ENCODE measurements at places on chromosomes 7 and 10. TPM values are rescaled to one million over a fixed set of nuclear protein-coding genes. Genes with fewer than 3 reads are reported as not detected.

The RAB19 gene
- 11.3 TPM for total RNA-seq

The GIGYF1 gene
- 40.9 TPM for total RNA-seq

GRCh38 chr10:47286116-47286505 is 13.9 kb upstream of the GDF10 start:
- no peaks in the 10 kb centered on the region for H3K36me3 ChIP-seq
- no peak overlapping the region for H3K4me3 ChIP-seq
- H3K27me3 ChIP-seq, result no peaks in the 10 kb centered on the region
- DNase-seq, result no peak
- no peak overlapping the region for H3K27ac ChIP-seq

DNA sequence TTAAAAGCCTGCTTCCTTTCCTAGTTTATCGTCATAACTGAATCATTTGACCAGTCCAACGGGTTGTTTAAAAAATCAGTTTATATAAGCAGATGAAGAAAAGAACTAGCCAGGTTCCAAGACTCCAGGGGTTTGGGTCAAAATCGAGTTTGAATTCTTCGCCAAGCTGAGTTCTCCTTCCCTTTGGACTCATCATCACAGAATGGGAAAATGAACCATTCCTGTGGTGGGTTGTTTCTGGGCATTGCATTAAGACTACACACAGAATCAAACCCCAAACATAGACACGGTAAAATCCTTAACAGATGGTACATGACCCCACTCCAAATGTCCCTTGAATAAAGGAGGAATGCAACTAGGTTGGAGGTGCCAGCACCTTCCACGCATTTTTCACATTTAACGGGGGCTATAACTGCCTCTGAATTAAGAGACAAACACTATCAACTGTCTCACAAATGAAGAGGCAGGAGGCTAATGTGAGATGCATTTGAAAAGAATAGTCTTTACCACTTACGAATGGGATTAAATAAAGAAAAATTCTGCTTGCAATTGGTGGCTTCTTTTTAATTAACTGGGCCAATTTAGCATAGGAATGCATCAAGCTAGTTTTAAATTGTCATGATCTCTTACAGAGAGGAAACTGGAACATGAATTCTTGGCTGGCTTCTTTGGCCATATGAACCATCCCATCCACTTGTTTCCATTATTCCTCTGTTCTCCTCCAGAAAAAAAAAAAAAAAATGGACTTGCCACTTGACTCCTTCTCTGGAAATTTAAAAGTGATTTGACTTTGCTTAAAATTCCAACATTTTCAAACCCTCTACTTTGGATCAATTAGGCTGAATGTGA is 61.1 kb downstream of the CHST15 start:
- DNase-seq, result no peak
- H3K4me1 ChIP-seq, result peaks cover 11% of the 10 kb centered on the region
- H3K4me3 ChIP-seq, result no peak overlapping the region
- H3K27me3 ChIP-seq, result peaks cover 3% of the 10 kb centered on the region

DNA sequence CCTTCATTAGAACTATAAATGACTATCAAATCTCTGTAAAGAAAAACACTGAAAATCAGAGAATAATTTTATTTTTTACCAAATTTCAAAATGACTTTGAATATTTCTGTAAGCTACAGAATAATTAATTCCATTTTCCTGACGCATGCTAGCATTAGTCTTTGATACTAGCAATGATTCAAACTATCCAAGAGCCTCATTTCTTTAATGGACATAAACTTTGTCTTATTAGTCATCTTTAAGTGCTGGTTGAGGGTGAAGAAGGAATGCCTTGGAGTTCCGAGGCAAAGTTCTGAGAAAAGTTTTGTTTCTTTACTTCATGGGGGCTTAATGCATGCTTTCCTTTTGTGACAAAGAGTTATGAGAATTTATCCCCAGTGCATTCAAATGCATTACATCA is 137.3 kb downstream of the AGMO start:
- no peaks in the 10 kb centered on the region for H3K27me3 ChIP-seq
- no peaks in the 10 kb centered on the region for H3K4me1 ChIP-seq
- no peaks in the 10 kb centered on the region for H3K36me3 ChIP-seq
- H3K4me3 ChIP-seq, result no peak overlapping the region
- no peak for DNase-seq

DNA sequence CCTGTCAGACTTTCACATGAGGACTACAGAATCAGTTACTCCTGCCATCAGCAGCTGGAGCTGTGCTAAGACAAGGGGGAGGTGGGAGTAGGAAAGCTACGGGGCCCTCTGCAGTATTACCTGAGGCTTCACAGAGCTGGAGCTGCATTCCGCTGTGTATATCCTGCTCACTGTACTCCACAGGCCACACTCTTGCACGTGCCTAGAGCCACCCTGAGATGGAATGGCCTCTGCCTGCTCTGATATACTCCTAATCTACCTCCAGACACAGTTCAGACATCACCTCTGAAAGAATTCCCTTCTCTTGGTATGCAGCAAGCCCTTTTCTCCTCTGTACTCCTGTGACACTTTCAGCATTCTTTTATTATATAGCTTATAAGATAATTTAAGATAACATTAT is 34.8 kb downstream of the TRDMT1 start:
- H3K27me3 ChIP-seq, result no peaks in the 10 kb centered on the region
- peaks cover 9% of the 10 kb centered on the region for H3K36me3 ChIP-seq
- no peak for DNase-seq
- H3K4me3 ChIP-seq, result no peak overlapping the region

DNA sequence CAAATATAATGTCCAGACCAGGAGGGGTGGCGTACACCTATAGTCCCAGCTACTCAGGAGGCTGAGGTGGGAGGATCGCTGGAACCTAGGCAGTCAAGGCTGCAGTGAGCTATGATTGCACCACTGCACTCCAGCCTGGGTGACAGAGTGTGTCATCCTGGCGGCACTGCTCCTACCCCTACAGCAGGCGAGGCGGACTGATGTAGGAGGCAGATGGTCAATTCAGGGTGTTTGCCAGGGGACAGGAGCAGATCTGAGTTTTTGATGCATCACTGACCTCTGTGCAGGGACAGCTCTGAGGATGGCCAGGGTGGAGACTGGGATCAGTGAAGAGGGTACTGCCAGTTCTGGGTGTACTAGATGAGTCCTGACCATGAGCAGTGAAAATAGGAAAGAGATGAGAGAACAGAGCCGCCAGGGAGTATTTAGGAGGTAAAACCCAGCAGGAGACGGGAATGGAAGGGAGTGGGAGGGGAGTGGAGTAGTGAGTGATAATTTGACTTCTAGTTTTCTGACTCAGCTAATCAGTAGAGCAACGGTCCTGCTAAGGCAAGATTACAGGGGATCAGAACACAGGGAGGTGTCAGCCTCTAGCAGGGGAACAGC is 75.3 kb downstream of the HIP1 start:
- no peaks in the 10 kb centered on the region for H3K36me3 ChIP-seq
- H3K27me3 ChIP-seq, result no peaks in the 10 kb centered on the region
- H3K27ac ChIP-seq, result no peak overlapping the region
- H3K4me1 ChIP-seq, result peaks cover 2% of the 10 kb centered on the region
- no peak overlapping the region for H3K4me3 ChIP-seq

DNA sequence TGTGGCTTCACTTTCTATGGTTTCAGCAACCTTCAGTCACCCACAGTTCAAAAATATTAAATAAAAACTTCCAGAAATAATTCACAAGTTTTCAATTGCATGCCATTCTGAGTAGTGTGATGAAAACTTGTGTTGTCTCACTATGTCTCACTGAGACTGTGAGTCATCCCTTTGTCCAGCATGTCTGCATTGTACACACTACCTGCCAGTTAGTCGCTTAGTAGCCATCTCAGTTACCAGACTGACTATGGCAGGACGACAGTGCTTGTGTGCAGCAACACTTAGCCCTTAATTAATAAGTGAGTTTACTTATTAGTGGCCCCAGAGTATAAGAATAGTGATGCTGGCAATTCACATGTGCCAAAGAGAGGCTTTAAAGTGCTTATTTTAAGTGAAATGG is 22.5 kb downstream of the CCDC186 start:
- H3K27me3 ChIP-seq, result no peaks in the 10 kb centered on the region
- peaks cover 31% of the 10 kb centered on the region for H3K36me3 ChIP-seq
- no peak for DNase-seq

DNA sequence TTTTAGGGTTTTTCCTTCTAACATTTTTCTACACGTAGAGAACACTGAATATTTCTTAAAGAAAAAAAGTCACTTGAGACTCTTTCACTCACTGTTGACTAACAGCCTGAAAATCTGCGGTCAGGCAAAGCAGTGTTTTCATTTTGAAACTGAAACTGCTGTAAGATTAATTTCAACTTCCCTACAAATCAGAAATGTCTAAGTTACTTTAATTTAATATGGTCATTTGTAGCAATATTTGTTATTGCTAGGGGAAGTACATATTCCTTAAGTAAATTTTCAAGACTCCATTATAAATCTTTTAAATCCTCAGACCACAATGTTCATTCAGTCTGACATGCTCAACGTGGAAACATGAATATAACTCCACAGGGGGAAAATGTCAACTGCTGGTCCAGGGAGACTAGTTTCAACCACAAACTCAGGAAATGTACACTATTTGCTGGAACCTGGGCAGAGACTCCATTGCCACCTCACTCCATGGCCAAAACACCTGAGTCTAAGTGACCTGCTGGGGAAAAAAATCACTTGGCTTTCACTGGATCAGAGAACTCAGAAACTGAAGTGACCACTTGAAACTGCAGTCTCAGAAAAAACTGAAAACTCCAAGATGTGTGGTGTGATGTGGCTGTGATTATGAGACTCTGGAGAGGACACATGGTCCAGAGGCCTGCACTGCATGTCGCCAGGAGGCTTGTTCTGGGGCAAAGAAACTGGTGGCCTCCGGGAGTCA is 161.2 kb downstream of the TAX1BP1 start:
- H3K27me3 ChIP-seq, result no peaks in the 10 kb centered on the region
- no peak overlapping the region for H3K27ac ChIP-seq
- H3K4me1 ChIP-seq, result peaks cover 37% of the 10 kb centered on the region
- no peak overlapping the region for H3K4me3 ChIP-seq
- no peaks in the 10 kb centered on the region for H3K36me3 ChIP-seq
- DNase-seq, result peak; percentile 49

Measured in activated CD4-positive, alpha-beta T cell treated with anti-CD3 and anti-CD28 coated beads for 36 hours (primary cell).